Naive thymus-derived CD4-positive, alpha-beta T cell (primary cell): ENCODE measurements at places on chromosomes 11 and 22. TPM values are rescaled to one million over a fixed set of nuclear protein-coding genes. Genes with fewer than 3 reads are reported as not detected.

- no peak for DNase-seq
Observed at GRCh38 chr11:14374922-14375830, 16.2 kb upstream of the RRAS2 start.

DNA sequence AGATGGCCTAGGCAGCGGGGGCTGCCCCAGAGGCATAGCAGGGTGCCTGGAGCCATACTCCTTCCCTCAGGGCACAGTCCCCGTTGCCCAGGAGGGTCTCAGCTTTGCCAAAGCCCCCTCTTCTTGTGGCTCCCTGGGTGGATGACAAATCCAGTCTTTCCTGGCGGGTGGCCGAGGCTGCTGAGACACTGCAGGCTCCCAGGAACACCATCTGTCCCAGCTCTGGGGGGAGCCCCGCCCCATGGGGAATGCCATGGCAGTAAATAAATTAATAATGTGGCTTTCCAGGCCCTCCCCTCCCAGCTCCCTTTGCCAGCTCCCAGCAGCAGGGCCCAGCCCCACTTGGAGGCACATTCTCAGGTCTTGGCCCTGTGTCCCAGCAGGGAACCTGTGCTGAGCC, 45.0 kb downstream of the PDE2A start:
- no peak for DNase-seq

DNA sequence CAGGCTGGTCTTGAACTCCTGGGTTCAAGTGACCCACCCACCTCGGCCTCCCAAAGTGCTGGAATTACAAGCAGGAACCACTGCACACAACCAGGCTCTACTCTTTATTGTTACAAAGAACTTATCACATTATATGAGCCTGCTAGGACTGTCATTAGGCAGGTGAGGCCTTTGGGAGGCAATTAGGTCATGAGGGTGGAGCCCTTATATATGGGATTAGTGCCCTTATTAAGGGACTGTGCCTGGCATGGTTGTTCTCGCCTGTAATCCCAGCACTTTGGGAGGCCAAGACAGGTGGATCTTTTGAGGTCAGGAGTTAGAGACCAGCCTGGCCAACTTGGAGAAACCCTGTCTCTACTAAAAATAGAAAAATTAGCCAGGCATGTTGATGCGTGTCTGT, 10.5 kb upstream of the PSMC3 start:
- DNase-seq, result no peak

PGM2L1 gene
- 9.9 TPM for total RNA-seq
